Activated CD8-positive, alpha-beta memory T cell treated with anti-CD3 and anti-CD28 coated beads for 4 hours (primary cell): ENCODE measurements at places on chromosomes 4 and X.

DNA sequence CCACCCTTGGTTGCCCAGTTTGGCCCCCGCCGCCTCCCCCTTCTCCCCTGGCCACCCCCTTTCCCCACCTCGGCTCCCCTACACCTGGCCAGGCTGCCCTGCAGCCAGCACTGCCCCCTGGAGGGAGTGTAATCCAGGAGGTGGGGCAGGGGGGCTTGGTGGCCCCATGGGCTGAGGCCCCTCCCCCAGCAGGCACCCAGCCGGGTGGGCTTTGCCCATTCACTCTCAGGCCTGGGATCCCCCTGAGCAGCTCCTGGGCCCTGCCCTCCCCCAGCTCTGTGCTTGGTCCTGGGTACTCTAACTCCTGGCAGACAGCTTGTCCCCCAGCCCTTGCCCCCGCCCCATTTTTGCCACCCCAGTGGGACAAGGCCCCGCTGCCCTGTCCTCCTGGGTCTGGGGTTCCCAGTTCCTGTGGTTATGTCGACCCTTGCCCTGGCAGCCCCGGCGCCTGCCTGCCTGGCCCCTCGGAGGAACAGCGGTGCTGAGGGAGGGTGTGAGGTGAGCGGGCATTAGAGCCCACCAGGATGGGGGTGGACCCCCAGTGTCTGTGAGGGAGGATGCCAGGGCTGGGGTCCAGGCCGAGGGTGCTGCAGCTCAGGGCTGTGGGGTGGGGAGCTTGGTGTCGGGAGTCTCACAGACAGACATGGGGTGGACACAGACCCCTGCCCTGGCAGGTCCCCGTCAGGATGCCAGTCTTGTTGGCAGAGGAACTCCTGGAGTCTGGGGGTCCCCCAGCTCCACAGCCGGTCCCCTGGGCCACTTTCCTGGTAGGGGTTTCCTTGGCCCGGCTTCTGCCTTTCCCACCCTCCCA, 10.2 kb downstream of the NAT8L start:
- DNase-seq, result no peak

GRCh38 chr4:84480082-84480481, 19.0 kb downstream of the NKX6-1 start:
- no peak for DNase-seq

DNA sequence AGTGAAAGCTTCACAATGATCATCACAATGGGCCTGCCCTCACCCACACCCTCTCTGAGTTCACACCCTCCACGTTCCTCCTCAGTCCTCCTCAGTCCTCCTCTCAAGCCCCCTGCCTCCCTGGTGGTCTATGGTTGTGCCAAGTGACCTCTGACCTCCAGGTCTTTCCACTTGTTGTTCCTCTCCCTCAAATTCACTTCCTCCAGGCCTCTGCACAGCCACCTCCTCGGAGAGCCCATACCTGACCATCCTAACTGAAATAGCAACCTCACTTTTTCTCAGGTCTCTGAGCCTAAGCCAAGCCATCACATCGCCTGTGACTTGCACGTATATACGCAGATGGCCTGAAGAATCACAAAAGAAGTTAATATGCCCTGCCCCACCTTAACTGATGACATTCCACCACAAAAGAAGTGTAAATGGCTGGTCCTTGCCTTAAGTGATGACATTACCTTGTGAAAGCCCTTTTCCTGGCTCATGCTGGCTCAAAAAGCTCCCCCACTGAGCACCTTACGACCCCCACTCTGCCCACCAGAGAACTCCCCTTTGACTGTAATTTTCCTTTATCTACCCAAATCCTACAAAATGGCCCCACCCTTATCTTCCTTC, 293.4 kb upstream of the TENM3 start:
- no peak for DNase-seq

DNA sequence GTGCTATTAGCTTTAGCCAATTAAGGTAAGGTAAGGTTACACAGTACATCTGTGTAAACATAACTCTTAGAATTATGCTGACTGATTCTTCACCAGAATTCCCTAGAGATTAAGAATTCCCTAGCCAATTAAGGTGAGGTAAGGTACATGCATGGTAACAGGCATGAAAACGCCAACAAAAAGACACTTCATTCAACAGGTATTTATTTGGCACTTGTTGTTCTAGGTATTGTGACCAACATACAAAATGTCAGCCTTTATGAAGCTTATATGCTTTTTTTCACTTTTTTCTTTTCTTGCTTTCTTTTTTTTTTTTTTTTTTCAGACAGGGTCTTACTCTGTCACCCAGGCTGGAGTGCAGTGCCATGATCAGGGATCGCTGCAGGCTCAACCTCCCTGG, 47.2 kb downstream of the EDNRA start:
- no peak for DNase-seq

GRCh38 chrX:76029385-76029784, 143.5 kb upstream of the PBDC1 start:
- DNase-seq, result no peak

DNA sequence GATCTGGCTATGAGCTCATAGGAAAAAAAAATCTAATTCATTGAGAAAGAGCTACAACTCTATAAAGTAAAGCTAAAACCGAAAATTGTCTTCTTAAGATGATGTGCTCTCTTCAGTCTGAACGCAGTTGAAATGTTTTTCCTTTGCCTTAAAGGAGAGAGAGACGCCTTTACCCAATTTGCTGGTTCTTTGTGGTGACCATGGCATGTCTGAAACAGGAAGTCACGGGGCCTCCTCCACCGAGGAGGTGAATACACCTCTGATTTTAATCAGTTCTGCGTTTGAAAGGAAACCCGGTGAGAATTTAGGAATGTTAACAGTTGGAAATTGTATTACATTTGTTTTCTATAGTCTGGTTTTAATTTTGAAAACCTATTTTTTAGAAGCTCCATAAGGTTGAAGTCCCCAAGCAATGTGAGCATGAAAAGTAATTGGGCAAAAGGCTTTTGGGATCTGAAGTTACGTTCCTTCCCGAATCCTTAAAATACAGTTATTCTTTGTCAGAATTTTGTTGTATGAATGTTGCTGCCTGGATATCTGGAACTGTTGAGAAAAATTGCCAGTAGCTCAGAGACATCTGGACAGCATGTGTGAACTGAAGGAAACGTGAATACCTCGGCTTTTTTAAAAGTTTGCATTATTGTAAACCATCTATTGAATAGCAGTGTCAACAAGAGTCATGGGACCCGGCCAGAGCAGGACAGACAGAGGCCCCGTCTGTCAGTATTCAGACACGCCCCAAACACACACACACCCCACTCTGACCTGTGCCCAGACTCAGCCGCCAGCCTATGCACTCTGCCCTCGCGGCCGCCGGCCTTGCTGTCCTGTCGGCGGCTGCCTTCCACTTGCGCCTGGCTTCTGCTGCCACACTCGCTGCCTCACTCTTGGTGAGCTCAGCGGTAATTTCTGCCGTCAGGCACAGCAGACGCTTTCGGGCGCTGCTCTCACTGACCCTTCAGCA, 9.9 kb downstream of the PIGG start:
- no peak for DNase-seq

GRCh38 chr4:79798047-79798446, 275.0 kb downstream of the ANTXR2 start:
- no peak for DNase-seq

DNA sequence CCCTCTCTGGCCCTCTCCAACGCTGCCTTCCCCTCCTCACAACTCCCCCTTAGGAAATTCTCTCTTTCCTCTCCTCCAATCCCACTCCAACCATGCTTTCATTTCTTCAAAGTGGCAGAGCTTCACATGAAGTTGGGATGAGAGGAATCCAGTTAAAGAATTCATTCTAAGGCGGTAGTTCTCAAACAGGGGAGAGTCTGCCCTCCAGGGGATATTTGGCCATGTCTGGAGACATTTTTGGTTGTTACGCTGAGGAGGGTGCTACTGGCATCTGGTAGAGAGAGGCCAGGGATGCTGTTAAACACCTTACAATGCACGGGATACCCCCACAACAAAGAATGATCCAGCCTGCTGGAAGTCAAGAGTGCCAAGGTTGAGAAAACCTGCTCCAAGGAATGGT, 40.5 kb upstream of the PHKA2 start:
- no peak for DNase-seq

- no peak for DNase-seq
Observed at GRCh38 chr4:142519342-142519741, 326.8 kb downstream of the INPP4B start.

- DNase-seq, result no peak
Observed at GRCh38 chr4:105145156-105145902, 1.3 kb upstream of the TET2 start.
